Putamen (tissue), 1 donor: ENCODE measurements at places on chromosomes 3 and 15.

DNA sequence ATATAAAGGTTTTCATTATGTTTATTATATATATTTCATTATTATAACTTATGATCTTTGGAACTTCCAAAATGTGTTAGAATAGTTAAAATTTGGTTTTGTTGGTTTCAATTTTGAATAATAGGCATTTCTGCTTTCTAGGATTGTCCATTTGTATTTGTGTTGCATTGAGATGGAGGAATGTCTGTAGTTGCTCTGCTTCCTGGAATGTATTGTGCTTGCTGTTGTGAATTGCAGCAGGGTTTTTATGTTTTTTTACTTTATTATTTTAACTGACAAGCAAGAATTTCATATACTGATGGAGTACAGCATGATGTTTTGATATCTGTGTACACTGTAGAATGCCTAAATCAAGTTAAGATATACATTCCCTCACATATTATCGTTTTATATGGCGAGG is 247.4 kb downstream of the XXYLT1 start:
- DNase-seq, result no peak

DNA sequence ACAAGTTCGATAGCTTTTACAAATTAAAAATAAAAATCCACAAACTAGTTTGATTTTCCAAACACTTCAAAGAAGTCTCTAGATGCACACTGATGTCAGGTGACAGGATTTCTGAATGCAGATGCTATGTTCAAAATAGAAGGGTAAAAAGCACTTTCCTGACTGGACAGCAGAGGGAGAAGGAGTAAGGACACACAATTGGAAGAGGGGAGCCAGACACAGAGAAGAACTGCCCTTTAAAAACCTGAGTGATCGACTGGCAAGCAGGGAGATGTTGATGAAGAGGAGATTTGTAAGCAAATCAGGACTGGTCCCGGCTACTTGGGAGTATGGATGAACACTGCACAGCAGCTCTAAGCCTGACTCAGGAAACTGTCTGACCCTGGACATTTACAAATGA is 612.8 kb downstream of the MAGI1 start:
- no peak for DNase-seq

- DNase-seq, result no peak
Measured at GRCh38 chr3:178658694-178659325, 122.6 kb downstream of the KCNMB2 start.

GRCh38 chr3:161150001-161150525 is 44.9 kb upstream of the B3GALNT1 start:
- no peak for DNase-seq

DNA sequence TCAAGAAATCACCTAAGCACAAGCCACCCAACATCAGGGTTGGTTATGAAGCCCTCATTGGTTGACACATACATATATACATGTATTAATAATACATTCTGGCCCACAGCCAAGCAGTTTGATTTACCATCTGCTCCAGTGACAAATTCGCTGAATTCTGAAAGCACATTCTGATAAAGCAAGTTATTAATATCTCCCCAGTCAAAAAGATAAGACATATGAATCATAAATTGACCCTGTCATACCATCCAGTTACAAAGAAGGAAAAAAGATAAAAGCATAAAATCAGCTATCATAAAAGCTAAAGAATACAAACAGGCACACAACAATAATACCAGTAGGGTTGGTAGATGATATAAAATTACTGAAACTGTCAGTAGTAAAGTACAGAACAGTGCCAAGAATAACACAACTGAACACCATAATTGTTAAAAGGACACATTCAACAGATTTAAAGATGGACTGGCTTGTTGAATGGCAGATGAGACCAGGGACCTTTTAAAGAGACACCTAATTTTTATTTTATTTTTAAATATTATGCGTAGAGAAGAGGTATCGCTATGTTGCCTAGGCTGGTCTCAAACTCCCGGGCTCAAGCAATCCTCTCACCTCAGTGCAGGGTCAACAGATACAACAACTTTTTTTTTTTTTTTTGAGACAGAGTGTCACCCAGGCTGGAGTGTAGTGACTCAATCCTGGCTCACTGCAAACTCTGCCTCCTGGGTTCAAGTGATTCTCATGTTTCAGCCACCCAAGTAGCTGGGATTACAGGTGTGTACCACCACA is 7.7 kb downstream of the SNX4 start:
- no peak for DNase-seq
